ENCODE measurements at places on chromosomes 7 and 10. TPM values are rescaled to one million over a fixed set of nuclear protein-coding genes. Genes with fewer than 3 reads are reported as not detected.

The OPN4 gene
- not detected for polyA plus RNA-seq

The EPHB6 gene
- 6.8 TPM for polyA plus RNA-seq

The PDE1C gene
- polyA plus RNA-seq: 2.6 TPM

The MYPN gene
- 0.16 TPM for polyA plus RNA-seq

DNA sequence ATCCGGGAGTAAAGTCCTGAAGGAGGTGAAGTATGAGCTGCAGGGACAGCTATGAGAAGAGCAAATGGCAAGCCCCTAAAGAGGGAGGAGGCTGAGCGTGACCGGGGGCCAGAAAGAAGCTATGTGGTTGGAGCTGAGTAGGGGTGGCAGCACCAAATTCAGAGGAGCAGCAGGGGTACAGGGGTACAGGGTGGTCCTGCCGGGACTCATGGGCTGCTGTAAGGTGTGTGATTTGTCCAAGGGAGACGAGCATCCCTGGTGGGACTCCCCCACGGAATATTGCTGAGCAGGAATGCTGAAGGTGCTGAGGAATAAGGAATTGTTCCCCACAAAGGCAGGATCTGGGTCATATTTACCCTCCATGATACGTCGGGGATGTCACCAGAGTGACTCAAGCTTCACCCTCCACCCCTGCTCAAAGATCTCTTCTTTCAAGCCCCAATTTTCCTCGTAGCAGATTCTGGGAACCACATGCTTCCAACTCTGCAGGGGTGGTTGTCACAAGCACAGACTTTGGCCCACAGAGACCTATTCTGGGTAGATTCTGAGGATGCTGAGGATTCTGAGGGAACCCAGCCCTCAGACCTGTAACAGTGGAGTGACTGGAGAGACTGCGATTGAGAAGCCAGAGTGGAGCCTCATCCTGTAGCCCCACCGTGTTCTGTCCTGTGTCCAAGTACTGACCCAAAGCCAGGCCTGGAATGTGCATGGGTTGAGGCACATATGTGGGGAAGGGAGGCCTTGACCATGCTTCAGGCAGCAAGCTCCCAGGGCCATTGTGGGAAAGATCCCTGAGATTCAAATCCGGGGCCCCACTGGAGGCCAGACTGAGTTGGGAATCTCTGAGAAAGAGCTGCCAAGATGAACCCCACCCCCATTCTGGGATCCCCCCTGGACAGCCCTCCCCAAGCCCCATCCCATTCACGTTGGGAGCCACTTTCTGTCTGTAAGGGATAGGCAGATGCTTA is 4.2 kb downstream of the SFTPD start:
- DNase-seq: no peak

- no peak for DNase-seq
Measured at GRCh38 chr7:147492606-147493005, 1098.0 kb upstream of the C7orf33 start.

All from large intestine (tissue), 12 donors.